ENCODE measurements at places on chromosomes 7 and 10. TPM values are rescaled to one million over a fixed set of nuclear protein-coding genes. Genes with fewer than 3 reads are reported as not detected.

DNA sequence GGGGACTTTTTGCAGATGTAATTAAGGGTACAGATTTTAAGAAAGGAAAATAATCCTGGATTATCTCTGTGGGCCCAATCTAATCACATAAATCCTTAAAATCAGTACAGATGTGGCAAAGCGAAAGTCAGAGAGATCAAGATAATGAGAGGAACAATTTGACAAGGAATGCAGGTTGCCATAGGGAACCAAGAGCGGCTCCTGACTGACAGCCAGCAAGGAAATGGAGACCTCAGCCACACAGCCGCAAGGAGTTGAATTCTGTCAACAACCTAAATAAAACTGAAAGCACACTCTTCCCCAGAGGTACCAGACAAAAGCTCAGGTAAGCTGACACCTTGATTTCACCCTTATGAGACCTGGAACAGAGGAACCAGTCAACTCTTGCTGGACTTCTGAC is 3.4 kb upstream of the PNPLA8 start:
- peaks cover 10% of the 10 kb centered on the region for H3K4me1 ChIP-seq
- DNase-seq = no peak
- no peaks in the 10 kb centered on the region for H3K27me3 ChIP-seq
- no peaks in the 10 kb centered on the region for H3K36me3 ChIP-seq

DNA sequence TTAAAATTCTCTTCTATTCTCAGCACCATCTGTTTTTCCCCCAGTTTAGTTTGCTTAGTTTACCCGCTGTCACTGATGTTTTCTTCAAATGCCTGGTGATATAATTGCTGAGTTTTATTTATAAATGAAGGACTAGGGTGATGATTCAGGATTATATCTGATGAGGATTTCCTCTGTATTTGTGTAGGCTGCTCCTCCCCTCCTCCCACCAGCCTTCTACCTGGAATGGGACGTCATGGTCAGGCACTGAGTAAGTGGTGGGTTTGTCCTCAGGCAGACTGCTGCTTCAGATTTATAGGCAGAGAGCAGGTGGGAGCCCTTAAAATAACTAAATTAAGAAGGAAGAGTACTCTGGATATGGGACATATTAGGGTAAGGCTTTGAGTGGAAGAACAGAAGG is 35.8 kb downstream of the PALS2 start:
- H3K27ac ChIP-seq = no peak overlapping the region
- H3K27me3 ChIP-seq = no peaks in the 10 kb centered on the region
- H3K36me3 ChIP-seq = no peaks in the 10 kb centered on the region
- H3K4me3 ChIP-seq = no peak overlapping the region

GRCh38 chr10:112653215-112653614 is 206.2 kb downstream of the VTI1A start:
- no peak overlapping the region for H3K4me3 ChIP-seq
- DNase-seq = no peak
- H3K36me3 ChIP-seq = no peaks in the 10 kb centered on the region
- no peak overlapping the region for H3K27ac ChIP-seq
- H3K4me1 ChIP-seq = no peaks in the 10 kb centered on the region

DNA sequence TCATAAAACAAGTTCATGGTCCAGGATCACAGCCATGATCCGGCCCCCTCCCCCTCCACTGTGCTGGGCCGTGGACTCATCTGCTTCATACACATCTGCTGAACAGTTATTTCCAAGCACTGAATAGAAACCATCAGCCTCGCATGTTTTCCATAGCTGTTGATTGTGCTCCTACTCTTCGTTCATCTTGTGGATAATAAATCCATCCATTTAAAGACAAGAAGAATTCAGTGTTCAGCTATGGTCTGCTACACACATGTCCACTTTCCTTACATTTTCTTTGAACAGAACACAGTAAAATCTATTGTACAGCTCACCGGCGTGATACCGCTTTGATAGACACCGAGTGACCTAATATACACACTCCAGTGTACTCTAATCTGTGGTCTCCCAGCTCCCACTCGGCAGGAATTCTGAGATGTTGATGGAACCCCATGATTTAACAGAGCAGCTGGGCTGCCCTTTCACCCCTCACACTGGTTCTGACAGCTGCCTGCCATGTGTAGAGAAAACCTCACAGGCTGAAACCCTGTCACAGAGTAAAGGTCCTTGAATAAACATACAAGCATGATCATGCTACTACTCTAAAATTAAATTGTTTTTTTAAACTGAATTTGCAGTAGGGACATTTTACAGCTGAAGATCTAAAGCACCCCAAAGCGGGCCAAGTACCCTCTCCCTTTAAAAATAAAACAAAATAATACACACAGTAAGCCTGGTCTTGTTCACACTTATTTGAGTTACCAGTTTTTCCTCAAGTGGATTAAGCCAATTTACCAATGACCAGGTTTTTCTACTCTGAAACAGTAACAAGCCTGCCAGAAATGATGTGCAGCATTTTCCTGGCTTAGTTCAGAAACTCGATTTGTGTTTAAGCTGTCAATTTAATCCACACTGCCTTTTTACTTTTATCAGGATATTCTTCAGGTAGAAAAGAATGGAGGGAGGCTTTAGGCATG is 95.1 kb upstream of the FZD1 start:
- DNase-seq = no peak
- H3K4me1 ChIP-seq = peaks cover 5% of the 10 kb centered on the region
- H3K27ac ChIP-seq = no peak overlapping the region
- H3K36me3 ChIP-seq = no peaks in the 10 kb centered on the region
- no peaks in the 10 kb centered on the region for H3K27me3 ChIP-seq
- no peak overlapping the region for H3K4me3 ChIP-seq

DNA sequence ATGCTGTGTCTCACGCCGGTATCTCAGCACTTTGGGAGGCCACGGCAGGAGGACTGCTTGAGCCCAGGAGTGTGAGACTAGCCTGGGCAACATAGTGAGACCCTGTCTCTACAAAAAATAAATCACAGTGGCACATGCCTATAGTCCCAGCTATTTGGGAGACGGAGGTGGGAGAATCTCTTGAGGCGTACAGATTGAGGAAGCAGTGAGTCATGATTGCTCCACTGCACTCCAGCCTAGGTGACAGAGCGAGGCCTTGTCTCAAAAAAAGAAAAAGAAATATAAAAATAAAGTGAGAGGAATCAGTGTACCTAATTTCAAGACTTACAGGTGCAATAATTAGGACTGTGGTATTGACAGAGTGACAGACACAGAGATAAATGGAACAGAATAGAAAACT is 23.9 kb downstream of the SLC25A40 start:
- DNase-seq = no peak
- H3K4me1 ChIP-seq = no peaks in the 10 kb centered on the region

GRCh38 chr10:46318799-46319198 is 32.0 kb downstream of the ANTXRL start:
- no peak overlapping the region for H3K27ac ChIP-seq
- H3K36me3 ChIP-seq = no peaks in the 10 kb centered on the region

- H3K36me3 ChIP-seq = no peaks in the 10 kb centered on the region
- no peak for DNase-seq
- peaks cover 13% of the 10 kb centered on the region for H3K4me1 ChIP-seq
- no peak overlapping the region for H3K4me3 ChIP-seq
These were observed 23.7 kb upstream of the TIAL1 start for GRCh38 chr10:119620241-119621077.

DNA sequence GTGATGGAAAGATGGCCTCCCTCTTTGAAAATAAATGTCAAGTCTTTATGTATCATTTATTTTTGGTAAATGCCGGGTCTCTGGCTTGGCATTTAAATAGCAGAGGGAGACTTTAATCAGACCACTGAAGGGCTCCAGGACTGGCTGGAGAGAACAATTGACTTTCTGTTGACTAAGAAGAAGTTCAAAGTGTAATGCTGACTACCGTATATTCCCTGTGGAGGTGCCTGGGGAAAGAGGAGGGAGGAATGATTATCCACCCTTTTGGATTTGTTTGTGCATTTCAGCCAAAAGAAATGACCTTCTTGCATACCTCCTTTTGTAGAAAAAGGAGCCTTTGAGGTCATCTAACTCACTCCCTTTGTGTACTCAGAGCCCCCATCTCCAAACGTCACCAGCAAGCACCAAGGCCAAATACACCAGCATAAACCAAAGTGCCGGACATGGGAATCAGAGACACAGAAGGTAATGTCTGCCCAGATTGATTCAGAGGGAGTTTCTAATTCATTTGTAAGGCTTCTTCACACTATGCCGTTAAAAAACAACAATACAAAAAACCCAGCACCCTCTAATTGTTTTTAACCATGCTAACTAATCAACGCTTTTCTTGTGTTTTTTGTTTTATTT is 75.2 kb downstream of the PRLHR start:
- DNase-seq = no peak
- H3K27ac ChIP-seq = no peak overlapping the region
- no peak overlapping the region for H3K4me3 ChIP-seq
- H3K27me3 ChIP-seq = peaks cover 7% of the 10 kb centered on the region
- H3K36me3 ChIP-seq = no peaks in the 10 kb centered on the region

OR2A7 gene
- total RNA-seq = 12.1 TPM

NYAP1 gene
- 1.1 TPM for total RNA-seq

PON3 gene
- 25.6 TPM for total RNA-seq

FAM180A gene
- total RNA-seq = 3.0 TPM
